ENCODE measurements at places on chromosomes 1 and 21.

- DNase-seq, result no peak
Measured at GRCh38 chr1:33110477-33110876, 29.5 kb downstream of the AZIN2 start.

DNA sequence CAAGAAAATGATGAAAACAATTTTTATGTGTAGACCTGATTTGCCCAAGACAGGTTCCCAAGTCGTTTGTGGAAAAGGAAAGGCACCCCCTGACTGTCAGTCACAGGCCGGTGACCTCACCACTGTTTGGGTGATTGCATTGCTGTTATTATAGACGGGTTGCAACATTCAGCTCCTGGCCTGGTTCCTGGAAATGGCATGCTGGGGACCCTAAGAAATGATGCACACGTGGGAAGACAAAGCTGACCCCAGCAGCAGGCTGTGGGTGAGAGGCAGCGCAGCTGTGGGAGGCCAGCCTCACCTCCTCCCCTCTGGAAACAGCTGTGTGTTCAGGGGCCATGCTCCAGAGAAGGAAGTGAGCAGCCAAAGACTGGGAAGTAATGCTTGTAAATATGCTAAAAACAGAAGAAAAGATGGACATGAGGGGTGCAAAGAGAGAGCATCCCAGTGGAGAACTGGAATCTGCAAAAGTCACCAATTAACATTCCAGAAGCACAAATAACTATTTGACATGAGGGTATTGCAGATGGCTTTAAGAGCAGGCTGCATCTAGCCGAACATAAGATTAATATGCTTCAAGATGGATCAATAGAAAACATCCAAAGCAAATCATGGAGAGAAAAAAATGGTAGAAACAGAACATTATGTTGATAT lies 23.4 kb upstream of the ABCG1 start:
- no peak for DNase-seq

GRCh38 chr1:2611031-2611501 lies 21.8 kb downstream of the MMEL1 start:
- no peak for DNase-seq

GRCh38 chr1:7580923-7581753 lies 190.0 kb upstream of the VAMP3 start:
- DNase-seq, result no peak

GRCh38 chr1:218464871-218465270 lies 119.7 kb downstream of the TGFB2 start:
- no peak for DNase-seq

GRCh38 chr21:17513214-17514123 lies 626 bp downstream of the CXADR start:
- peak; percentile 18 for DNase-seq

DNA sequence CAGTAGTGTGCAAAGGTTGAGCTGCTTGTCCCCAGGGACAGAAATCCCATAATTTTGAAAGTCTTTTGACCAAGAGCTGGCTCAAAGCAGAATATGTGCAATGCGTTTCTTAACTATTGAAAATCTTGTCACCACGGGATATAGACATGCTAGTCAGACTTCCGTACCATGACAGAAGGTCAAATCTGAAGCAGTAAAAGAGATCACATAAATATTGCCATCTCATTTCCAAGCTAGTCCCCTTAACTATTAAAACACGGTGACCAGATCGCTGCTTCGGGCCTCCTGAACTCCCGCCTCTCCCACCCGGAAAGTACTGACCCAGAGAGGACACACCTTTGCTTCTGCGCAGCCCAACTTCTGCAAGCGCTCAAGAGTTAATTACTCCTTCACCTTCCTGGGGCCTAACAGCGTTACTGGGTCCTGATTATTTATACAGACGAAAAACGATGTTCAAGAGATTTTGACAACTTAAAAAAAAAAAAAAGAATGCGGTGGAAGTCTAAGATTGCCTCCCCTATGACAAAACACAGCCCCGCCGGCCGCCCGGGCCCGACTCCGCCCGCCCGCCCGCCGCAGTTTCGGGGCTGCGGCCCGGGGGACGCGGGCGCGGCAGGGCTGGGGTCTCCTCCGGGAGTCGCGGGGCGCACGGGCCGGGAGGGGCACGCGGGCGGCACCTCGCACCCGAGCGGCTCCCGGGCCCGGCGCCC lies 692 bp downstream of the SORT1 start:
- DNase-seq, result no peak

- no peak for DNase-seq
Measured at GRCh38 chr1:27192039-27192529, 37.2 kb upstream of the SLC9A1 start.
